GM10248 (cell line): ENCODE measurements at places on chromosomes 4 and X.

DNA sequence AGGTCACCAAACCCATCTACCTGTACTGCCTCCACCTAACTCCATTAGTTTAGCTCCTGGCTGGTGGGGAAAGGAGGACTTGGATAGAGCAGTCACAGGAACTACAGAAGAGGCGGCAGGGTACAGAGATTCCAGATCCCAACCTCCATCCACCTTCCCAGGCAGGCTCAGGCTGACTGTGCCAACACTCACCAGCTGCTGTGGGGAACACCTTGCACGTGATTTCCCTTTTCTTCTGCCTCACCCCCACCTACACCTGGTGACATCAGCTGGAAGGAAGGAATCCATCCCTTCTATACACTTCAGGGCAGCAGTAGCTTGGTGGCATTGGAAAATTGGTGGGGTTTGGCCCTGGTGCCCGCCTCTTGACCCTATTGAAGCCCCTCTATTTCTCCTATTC lies 41.5 kb downstream of the EFNB1 start:
- no peak for DNase-seq

GRCh38 chr4:118759481-118759880 lies 74.3 kb downstream of the METTL14 start:
- DNase-seq = no peak

GRCh38 chr4:54898056-54898562 lies 227.3 kb downstream of the KDR start:
- DNase-seq = no peak

DNA sequence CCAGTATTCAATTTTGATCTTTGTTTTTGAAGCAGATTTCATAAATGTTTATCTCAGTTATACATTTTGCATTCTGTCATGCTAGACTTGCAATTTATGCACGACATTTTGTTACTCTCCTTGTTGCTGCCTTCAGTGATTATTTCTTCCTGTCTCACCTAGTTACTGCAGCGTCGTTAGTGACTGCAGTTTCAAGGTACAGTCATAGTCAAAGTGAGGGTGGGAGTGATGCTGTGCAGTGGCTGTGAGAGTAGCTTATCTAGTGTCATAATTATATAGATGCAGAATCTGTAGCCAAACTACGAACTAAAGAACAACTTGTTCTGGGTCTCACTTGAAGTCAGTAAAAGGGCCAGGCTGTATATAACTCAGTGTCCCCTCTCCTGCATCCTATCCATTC lies 69.8 kb downstream of the GPR101 start:
- no peak for DNase-seq

- no peak for DNase-seq
Observed at GRCh38 chr4:15361529-15361928, 66.3 kb upstream of the C1QTNF7 start.

DNA sequence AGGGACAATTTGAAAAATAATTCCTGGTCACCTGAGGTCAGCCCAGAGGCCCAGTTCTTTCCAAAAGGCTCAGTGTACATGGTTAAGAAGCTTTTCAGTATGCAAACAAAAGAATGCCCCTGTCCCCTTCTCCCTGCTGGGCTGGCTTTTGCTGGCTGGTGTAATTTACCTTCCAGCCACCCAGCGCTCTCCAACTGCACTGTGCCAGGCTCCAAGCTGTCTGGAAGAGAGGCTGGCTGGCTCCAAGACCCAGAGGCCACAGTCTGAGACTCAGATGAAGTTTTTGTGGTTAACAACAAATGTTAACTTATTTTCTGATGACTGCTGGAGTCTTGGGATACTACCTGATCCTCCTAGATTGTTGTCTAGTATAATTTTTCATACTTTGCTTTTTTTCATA lies 11.9 kb upstream of the KIT start:
- no peak for DNase-seq

DNA sequence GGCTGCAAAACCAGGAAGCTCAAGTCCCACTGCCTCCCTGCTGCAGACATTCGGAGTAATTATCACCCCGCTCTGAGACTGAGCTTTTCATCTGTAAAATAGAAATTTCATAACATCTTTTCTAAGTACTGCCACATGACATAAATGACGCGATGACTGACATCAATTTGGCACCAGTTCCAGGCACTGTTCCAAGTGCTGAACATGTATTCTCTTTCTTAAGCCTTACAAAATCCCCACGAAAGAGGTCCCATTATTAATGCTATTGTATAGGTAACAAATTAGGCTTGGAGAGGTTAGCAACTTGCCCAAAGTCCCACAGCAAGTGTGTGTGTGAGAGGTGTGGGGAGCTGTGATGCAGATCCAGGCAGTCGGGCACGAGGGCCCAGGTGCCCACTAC lies 56.4 kb downstream of the SLC2A9 start:
- no peak for DNase-seq

DNA sequence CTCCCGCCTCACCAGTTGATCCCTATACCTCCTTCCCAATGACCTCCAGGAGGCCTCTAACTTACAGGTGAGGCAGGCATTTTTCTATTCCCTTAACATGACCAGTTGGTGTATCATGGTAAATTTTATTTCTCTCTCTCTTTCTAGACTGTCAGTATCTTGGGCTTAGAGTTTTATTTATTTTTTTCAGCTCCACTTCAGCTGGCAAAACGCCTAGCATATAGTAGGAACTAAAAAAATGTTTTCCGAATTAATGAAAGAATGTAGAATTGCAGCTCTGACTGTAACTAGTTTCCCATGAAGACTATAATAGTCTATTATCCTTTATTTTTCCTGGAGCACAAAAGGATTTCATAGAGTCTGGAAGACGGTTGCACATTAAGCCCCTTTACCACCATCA lies 84.8 kb downstream of the PDE5A start:
- no peak for DNase-seq

- DNase-seq = no peak
Observed at GRCh38 chrX:30489323-30489722, 88.2 kb downstream of the TASL start.

GRCh38 chr4:123699880-123700771 lies 303.5 kb downstream of the SPRY1 start:
- DNase-seq = no peak

DNA sequence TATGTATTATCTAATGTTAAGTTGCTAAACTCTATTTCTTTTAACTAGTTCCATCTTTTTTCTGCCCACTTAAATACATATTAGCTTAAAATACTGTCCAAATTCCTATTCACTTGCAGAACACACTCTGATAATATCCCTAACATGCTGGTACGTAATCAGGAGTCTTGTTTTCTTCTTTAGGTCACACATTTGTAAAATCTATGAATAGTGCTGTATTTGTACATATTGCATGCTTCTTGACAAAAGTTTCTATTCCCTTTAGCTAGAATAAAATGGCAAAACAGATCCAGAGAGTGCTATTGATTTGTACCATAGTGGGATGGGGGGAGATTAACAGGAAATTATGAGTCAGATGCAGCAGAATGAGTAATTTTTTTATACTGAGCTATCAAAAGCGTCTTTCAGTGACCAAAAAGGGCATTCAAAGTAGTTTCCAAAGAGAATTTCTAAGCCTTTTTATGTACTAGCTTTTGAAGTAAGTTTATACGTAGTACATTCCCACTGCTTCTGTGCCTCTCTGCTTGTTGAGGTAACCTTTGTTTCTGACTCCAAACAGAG lies 126.5 kb downstream of the PTPN13 start:
- DNase-seq = no peak
